ENCODE measurements at places on chromosomes 11 and 22. TPM values are rescaled to one million over a fixed set of nuclear protein-coding genes. Genes with fewer than 3 reads are reported as not detected.

The RFPL2 gene
- total RNA-seq, result not detected

The ESAM gene
- 0.69 TPM for total RNA-seq

The OR2AG2 gene
- not detected for total RNA-seq

The ZNF214 gene
- not detected for total RNA-seq

The LIF gene
- total RNA-seq, result 0.42 TPM

The IFITM1 gene
- 251 TPM for total RNA-seq

The PNPLA5 gene
- not detected for total RNA-seq

The PIH1D2 gene
- not detected for total RNA-seq

The UBQLNL gene
- total RNA-seq, result 0.16 TPM

The FJX1 gene
- not detected for total RNA-seq

The OR10A2 gene
- not detected for total RNA-seq

The CSNK2A3 gene
- 1.8 TPM for total RNA-seq

The WT1 gene
- total RNA-seq, result not detected

The MAJIN gene
- not detected for total RNA-seq

The F2 gene
- not detected for total RNA-seq

The JHY gene
- 1.7 TPM for total RNA-seq

The SMIM35 gene
- total RNA-seq, result 0.08 TPM

The FAM111B gene
- total RNA-seq, result 0.57 TPM

The MS4A7 gene
- total RNA-seq, result not detected

The MPZL2 gene
- 1.2 TPM for total RNA-seq
